D721Med (cell line): ENCODE measurements at places on chromosomes 4 and X.

DNA sequence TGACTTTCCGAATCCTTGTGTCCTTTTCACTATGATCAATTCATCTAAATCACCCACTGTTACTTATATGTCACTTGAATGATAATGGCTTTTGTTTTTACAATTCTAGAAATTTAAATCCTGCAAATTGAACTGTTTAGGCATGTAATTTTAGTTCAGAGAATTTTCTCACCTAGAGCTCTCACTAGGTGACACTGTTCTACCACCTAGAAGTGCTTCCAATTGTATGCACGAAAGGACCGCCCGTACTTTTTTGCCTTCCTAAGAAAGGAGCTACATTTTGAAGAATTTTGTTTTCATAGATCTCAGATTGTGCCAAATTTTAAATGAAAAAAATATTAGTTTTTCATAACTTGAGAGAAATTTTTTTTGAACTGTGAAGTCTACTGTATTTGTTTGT is 481.6 kb upstream of the FSTL5 start:
- no peak for DNase-seq

DNA sequence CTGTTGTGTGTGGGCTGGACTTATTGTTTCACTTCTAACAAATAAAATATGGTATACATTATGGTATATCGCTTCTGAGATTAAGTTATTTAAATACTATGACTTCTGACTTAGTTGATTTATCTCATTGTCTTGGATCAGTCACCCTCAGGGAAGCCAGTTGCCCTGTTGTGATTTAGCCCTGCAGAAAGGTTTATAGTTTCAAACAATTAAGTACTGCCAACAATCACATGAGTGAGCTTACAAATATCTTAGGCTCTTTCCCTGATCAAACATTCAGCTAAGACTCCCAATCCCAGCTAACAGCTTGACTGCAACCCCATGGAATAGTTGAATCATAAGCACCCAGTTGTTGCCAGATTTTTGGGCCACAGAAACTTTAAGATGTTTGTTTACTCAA is 85.4 kb downstream of the MAGEC1 start:
- DNase-seq: no peak

DNA sequence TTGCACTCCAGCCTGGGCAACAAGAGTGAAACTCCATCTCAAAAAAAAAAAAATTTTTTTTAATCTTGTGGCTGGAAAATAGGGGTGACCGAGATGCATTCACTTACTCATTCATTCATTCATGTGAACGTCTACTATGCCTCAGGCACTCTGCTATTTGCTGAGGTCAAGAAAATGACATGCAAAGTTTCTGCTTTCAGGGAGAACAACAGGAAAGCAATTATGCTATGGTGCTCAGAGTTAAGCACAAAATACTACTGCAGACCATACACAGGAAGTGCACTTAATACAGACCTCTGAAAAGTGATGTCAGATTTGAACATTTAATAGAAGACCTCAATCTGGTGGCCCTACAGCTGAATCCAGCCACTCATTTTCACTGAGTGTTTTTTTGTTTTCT is 59.6 kb upstream of the DUSP21 start:
- no peak for DNase-seq

- DNase-seq: no peak
These were observed 25.5 kb downstream of the HPGD start for GRCh38 chr4:174496631-174497432.

GRCh38 chr4:152508386-152508785 is 27.5 kb downstream of the FBXW7 start:
- DNase-seq: no peak

GRCh38 chr4:38082424-38083385 is 122.5 kb downstream of the PTTG2 start:
- no peak for DNase-seq

DNA sequence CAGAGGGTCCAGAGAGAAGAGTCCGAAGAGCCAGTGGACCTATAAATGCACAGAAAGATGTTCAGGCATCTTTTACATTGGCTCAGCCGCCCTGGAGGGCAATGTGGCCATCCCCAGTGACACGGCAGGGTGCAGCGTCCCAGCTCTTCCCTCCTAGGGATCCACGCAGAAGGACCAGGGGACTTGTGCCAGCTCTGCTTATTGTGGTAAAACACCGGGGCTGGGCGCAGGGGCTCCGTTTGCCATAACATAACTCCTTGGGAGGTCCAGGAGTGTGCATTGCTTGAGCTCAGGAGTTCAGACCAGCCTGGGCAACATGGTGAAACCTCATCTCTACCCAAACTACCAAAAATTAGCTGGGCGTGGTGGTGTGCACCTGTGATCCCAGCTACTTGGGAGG is 70.2 kb downstream of the CPZ start:
- DNase-seq: no peak

DNA sequence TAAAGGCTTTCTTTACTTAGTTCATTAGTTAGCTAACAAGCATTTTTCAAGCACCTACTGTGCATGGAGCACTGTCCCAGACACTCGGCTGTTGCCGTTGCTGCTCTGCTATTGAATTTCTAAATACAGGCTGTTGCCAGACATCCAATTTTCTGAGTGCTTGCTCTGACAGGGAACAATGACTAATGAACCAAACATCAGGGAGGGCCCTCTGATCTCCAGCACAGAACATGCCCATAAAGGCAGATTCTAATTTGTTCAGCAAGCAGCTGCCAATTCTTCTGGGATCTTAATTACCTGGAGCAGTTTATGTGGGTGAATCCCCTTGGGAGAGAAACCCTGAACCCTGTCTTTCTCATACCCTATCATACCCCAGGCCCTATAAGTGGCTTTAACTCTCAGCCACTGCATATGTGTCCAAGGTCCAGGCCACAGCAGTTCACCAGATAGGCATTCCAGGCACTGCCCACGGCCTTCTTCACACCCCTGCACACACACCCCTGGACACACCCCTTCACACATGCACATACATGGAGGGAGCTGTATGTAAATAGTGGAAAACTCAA is 27.9 kb downstream of the TSC22D3 start:
- no peak for DNase-seq

DNA sequence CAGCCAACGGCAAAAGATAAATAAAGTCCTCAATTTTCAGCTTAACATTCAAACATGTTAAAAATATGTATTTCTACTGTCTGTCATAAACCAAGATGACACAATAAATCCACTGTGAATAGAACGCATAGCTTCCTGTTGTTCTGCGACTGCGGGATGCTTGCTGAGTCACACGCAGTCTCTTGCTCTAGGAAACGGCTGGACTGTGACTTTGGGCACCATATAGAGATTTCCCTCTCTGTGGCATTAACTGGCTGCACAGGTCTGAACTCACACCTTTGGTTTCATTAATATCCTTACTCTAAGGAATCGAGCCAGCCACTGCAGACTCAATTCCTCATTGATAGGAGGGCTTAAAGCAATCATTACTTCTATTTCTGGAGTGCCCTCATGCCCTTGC is 8.4 kb downstream of the BEND4 start:
- DNase-seq: no peak

DNA sequence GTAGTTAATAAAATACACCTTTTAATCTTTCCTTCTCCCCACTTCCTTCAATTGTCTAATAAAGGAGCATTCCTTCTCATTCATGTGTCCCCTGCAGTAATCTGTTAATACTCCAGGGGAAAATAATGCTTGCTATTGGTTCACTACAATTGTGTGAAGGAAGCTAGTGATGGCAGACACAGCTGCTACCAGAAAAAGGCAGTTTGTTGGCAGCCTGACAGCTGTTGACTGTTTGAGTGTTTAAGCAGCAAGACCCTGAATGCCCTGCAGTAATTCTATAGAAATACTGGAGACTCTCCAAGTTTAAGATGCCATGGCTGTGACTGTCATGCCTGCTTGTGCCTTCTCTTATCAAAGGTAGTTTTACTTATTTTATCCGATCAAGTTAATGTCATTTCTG is 359.5 kb downstream of the C4orf33 start:
- DNase-seq: no peak

DNA sequence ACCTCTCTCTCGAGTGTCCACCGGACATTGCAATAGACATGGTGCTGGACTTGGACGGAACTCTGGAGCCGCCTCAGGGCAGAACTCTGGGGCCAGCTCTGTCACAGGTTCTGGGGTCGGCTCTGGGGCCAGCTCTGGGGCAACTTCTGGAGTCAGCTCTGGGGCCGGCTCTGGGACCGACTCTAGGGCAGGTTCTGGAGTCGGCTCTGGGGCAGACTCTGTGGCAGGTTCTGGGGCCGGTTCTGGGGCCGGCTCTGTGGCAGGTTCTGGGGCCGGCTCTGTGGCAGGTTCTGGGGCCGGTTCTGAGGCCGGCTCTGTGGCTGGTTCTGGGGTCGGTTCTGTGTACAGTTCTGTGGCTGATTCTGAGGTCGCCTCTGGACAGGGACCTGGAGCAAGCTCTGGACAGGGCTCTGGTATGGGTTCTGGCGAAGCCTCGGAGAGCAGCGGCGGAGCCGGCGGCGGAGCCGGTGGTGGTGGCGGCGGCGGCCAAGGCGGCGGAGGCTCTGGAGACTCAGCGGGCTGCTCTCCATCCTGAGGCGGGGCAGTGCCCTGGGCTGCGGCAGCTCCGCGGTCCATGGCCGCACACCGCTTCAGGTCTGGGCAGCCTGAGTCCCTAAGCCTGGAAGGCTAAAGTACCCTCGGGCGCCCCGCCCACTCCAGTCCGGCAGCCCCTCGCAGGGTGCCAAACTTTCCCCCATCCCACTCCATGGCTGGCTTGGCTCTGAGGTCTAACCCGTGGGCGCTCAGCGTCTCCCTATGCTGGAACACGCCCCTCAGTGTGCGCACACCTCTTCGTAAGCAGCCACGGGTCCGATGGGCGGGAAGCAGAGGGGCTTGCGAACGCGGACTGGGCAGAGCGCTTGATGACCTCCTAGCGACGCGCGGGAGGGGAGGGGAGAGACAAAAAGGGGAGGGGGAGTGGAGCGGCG is at the start of gene DGKK:
Gene DGKK, minus strand, starts transcription at position 723 of the 929 bp plus-strand sequence. Its CDS starts 147 bp downstream, at position 576.
- DNase-seq: no peak

- no peak for DNase-seq
These were observed 14.6 kb upstream of the SLC25A4 start for GRCh38 chr4:185128272-185129119.

GRCh38 chr4:22607382-22607781 is 85.4 kb upstream of the GBA3 start:
- peak; percentile 22 for DNase-seq

DNA sequence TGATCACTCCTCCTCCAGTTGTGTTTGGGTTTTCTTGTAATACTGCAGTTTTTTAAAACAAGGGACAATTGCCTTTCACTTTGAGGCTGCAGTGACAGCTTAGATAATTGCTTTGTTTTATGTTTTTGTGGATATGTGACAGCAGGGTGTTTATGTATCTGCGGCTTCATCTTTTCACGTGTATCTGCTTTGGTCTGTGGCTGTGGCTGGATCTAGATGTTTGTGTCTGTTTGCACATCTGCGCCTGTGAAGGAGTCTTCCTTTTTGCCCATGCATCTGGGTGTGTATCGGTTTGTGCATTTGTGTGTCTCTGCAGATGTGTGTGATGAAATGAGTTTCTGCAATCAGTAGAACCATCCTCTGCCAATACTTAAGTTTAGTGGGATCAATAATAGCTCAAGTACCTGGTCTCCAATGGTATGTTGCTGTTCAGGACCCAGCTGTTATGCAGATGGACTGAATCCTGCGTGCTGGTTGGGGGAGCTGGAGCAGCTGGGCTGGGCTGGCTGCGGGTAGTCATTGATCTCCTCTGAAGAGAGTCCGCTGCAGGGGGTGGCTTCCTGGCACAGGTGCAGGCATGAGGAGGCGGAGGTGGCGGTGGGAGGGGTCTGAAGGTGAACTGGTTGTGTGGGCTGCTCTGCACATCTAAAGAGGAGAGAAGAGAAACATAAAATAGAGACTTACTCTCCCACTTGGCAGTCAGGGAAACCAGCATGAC is 390.3 kb downstream of the SH2D1A start:
- DNase-seq: no peak

DNA sequence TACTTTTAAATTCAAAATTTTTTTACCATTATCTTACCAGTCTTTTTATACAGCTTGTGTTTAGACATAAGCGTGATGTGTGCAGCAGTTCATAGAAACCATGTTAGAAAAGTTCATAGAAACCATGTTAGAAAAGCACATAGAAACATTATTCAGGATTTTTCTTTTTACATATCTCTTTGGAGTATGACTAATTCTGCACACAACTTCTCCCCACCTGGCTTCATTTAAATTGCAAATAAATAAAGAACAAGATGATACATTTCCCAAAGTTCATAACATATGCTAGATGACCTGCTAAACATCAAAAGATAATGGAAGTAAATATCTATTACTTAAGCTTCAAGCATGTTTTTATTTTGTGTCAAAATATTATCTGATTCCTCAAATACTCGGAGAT is 201.9 kb downstream of the BANK1 start:
- no peak for DNase-seq

DNA sequence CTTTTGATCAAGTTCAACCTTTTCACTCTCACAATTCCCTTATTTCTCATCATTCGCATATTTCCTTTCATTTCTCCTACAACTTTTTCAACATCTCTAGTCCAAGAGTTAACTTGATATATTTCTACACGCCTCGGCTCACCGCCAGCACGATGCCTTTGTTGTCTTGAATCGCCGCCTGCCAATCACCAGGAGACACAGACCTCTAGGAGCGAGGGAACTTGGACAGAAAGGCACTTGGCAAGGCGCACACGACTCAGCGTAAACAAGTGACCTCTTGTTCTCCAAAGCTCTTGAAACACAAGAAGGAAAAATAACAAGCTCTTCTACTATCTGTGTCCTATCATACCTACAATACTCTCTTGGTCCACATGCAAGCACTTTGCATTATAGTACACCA is 27.1 kb upstream of the RBMX start:
- DNase-seq: no peak

DNA sequence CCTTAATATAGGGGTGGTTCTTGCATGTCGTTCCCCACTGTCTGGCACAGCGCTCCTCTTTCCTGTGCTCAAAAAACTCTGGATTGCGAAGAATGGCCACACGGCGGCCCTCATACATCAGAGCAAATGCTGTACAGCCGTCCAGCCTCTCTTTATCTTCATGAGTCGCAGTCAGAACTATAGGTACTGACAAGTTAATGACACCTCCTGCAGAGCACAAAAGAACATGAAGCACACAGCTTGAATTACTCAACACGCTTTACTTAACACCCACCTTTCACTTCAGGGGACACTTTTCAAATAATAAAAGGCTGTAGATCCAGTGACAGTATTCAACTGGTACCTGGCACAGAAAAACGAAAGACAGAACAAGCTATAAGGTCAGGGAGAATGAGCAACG is 65.3 kb downstream of the PAPSS1 start:
- DNase-seq: no peak

DNA sequence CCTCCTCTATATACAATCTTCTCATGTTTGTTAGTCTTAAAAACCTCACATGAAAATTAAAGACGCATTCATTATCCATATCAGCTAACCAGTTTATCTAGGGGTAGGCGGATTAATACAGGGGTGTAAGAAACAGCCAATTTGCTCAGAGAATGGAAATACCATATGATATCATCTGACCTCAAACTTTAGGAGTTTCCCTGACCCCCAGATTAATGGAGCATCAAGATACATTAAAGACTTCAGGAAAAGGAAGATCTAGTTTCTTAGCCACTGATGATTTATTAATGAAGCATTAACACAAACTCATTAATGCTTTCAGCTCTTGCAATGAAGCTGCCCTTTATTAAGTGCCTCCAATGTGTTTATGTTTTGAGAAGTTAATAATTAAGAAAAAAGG is 67.5 kb downstream of the CAMK2D start:
- no peak for DNase-seq

GRCh38 chr4:121597346-121597934 is 99.3 kb downstream of the ANXA5 start:
- no peak for DNase-seq

GRCh38 chrX:70605352-70605751 is 160.7 kb downstream of the DLG3 start:
- no peak for DNase-seq
